ENCODE measurements at places on chromosomes 7 and 10. TPM values are rescaled to one million over a fixed set of nuclear protein-coding genes. Genes with fewer than 3 reads are reported as not detected.

The ST8SIA6 gene
- not detected for total RNA-seq

The IGFBP1 gene
- 0.14 TPM for total RNA-seq

The ENKUR gene
- total RNA-seq: under 0.01 TPM

The OPN4 gene
- not detected for total RNA-seq

The SEMA3D gene
- total RNA-seq: 12.1 TPM

The AKR1C4 gene
- total RNA-seq: not detected

The SMNDC1 gene
- total RNA-seq: 4.9 TPM

The TBX20 gene
- 4.6 TPM for total RNA-seq

The HERPUD2 gene
- 29.7 TPM for total RNA-seq

The DBNL gene
- total RNA-seq: 122 TPM

The AFAP1L2 gene
- 0.14 TPM for total RNA-seq

The LIPK gene
- not detected for total RNA-seq
